Trophoblast cell (in vitro differentiated cells and primary cell): ENCODE measurements at places on chromosomes 2 and 18.

GRCh38 chr2:236175548-236176150 is 7.5 kb upstream of the GBX2 start:
- peak; percentile 80 for DNase-seq

- no peak for DNase-seq
Observed at GRCh38 chr2:85061896-85062295, 71.3 kb upstream of the TCF7L1 start.

DNA sequence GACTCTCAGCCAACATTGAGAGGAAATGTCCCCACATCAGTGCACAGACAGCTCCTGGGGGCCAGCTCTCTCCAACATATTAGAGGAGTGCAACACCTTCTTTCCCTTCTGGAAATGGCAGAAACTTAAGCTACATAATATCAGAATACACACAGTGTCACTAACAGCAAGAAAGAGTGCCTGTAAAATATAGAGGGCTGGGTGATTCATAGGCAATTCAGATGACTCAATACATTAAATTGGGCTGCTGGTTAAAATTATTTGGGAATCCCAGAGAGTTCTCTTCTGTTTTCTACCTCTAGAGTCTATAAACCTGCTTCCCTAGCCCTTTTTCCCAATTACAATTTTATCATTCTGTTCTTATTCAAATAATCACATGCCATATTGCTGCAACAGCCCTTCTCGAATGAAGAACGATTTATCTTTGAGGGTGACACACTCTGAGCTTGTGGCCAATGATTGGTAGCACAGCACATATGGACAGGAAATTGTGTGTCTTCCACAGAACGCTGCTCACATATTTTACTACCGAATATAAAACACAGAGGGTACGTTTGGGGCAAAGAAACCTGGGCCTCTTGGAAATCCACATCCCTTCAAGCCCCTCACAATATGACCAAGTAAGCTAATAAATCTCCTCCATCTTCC is 381.2 kb downstream of the MBD2 start:
- DNase-seq, result no peak

DNA sequence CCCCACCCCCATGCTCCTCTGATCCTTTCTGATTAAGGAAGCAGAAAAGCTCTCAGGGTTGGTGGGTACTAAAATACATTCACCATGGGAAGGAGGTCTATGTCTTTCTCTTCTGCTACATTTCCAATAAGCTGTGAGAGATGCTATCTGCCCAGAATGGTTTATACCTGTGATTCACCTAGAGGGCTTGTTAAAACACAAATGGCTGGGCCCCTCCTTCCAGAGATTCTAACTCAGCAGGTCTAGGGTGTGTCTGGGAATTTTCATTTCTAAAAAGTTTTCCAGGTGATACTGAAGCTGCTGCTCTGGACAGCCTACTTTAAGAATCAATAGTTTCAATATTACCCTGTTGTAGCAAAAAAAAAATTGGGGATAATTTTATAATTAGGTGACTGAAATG is 772.2 kb upstream of the ZEB2 start:
- DNase-seq, result no peak

DNA sequence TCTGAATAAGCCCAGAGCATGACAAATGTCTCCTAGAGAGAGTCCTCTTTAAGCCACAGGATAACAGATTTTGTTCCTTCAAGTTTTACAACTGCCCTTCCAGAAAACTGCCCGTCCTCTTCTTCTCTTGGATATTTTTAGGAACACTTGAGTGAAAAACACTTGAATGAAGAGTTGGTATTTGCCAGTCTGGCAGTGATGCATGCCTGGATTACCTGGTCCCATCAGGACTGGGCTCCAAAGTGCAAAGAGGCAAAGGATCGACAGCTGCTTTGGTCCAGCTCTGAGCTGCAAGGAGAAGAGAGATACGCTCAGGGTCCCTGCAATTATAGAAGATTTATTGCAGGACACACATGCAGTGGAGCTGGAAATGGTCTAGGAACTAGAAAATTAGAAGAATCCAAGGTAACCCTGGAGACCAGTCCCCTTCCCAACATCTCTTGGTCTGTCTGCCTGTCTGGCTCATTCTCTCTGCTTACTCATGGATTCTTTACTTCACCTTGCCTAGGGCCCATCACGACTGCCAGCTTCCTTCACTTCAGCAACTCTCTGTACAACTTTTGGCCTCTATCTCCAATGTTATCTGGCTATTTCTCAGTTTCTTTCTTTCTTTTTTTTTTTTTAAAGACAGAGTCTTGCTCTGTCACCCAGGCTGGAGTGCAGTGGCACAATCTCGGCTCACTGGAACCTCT is 112.1 kb upstream of the SIX2 start:
- DNase-seq, result no peak

DNA sequence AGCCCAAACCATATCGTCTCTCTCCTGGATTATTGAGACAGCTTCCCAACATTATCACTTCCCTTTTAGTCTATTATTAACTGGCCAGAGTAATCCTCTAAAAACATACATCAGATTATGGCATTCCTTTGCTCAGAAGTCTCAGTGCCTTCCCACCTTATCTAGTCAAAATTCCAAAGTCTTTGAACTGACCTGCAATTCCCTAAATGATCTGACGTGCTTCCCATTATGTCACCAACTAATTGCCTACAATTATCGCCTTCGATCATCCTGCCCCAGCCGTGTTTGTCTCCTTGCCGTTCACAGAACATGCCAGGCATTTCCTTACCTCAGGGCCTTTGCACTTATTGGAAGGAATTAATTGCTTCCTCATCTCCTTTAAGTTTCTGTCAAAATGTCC is 332.4 kb downstream of the IRS1 start:
- peak; percentile 29 for DNase-seq

- DNase-seq, result no peak
Observed at GRCh38 chr2:168354499-168354898, 101.6 kb upstream of the CERS6 start.

- DNase-seq, result no peak
Observed at GRCh38 chr2:233133239-233133638, 73.1 kb downstream of the INPP5D start.

DNA sequence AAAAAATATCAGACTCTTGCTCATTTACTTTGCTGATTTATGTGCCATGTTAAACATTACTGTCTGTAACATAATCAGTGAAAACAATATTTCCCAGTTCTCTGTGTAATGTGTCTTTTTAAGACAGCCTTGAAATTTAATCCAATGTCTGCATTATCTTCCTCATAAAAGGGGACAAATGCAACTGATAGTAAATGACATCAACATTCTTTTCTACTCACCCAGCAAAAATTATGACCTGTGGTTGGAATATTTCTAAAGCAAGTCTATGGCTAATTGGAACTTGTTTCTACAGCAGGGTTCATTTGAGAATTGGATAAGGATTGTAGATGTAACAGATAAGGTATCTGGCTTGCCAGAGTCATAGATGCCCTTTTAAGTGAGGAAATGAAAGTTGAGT is 34.8 kb downstream of the C1D start:
- no peak for DNase-seq

GRCh38 chr2:148067801-148068200 is 46.9 kb downstream of the MBD5 start:
- no peak for DNase-seq

DNA sequence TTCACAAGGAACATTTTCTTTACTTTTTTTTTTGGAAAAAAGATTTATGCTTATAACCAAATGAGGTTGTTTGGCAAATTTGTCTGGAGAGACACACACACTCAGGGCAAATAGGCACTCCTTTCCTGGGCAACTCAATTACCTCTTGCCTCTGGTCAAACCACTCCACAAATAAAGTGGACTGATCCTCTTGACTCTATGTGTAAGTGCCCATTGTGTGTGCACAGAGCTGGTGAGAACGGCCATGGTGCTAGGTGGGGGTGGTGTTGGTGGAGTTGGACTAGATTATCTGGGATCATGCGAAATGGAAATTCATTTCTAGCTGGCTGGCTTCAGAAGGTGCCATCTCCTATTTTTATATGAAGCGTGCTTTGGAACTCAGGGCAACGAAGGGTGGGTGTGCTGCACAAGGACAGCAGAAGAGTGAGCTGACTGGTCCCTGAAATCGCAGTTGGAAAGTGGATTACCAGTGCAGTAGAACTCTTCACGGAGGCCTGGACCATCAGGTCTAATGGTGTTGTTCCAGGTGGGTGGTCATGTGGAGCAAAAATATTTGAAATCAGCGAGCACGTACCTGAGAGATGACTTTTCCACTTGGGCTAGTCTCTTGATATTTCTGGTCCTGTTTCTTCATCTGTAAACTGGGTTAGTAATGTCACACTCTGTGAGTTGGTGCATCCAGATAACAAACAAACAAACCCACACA is 149.9 kb downstream of the RPIA start:
- no peak for DNase-seq

DNA sequence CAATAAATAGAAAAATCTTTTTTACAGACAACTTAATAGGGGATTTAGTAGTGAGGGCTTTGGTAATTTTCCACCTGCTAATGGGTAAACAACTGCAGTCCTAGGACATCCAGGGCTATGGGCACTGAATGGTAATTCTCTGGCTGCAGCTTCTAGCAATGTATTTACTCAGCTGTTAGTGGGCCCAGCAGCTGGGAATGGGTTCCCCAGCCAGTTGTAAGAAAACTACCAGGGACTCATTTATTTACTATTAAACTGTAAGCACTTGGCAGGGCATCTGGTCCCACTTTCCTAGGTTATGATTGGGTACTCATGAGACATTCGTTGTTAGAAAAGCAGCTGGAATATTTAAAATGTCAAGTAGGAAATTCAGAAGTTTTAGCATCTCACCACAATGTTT is 363.8 kb upstream of the TRIB2 start:
- no peak for DNase-seq

DNA sequence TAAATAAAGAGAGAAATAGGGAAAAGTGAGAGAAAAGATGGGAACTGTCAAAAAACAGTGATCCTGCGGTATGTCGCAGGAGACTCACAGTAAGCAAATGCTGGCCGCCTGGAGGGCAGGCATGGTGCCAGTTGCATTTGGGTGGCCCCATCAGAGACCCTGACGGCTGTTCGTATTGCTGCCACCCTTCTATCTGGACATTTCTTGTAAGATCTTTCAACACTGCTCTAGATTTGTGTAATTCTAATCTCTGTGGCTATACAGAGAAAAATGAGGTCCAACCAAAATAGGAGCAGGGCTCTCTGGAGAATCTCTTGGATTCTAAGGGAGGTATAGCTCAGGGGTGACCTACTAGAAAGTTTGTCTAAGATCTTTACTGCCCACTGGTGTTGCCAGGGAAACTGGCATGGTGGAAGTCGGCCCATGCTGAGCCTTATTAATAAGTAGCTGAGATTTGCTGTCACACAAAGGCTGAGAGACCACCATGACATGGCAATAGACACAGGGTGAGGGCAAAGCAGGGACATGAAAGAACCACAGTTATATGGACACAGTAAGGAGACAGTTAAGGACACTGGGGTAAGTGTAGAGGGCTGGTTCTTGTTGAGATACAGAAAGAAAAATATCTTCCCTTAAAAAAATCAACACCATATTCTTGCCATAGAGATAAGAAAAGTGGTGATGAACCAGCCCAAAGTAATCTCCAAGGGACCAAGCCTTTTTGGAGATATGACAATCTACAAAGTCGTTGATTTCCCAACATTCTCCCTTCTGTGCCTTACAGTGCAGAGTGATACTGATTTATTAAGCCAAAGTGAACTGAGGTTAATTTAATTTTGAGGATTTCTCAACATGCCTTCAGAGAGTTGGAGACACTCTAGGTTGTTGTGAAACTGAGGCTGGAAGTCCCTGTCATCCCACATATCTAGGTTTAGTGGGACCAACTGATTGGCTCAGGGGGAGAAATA is 26.4 kb upstream of the FZD7 start:
- DNase-seq, result no peak

DNA sequence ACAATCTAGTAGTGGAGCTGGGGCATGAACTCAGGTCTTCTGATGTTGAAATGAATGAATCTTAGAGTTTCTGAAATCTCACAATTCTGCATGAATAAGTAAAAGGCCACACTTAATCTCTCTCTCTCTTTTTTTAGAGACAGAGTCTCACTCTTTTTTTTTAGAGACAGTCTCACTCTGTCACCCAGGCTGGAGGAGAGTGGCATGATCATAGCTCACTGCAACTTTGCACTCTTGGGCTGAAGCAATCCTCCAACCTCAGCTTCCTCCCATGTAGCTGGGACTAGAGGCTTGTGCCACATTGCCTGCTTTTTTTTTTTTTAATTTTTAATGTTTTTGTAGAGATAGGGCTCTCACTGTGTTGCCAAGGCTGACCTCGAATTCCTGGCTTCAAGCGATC is 68.9 kb upstream of the THOC1 start:
- DNase-seq, result no peak

- DNase-seq, result no peak
Observed at GRCh38 chr18:3540805-3541548, 91.0 kb downstream of the TGIF1 start.

- DNase-seq, result no peak
Observed at GRCh38 chr2:84931384-84931821, 25.9 kb downstream of the TMSB10 start.

DNA sequence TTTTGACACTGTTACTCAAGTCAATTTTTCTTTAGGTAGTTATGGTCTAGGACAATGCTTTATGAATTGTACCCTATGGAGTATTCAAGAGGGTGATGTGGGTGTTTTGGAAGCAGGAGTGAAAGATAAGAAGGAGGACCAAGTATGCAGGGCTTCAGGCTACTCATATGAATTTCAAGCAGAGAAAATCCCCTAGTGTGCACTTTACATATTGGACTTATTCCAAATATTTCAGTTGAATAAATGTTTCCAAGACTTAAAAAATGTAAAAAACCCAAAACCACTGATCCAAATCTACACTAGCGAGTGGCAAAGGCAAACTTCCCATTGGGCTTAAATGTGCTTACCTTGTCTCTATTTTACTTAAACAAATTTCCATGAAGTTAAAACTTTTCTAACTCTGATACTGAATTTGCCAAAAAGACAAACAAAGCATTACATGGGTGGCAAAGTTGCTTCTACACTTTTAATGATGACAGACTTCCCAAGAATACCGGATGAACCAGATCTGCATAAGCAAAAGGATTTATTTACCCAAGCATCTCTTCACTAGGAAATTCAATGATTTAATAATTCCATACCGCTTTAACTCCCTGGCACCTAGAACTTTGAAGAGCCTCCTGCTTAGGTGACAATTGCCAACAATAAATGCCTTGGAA is 1233.5 kb upstream of the NXPH2 start:
- DNase-seq, result no peak

DNA sequence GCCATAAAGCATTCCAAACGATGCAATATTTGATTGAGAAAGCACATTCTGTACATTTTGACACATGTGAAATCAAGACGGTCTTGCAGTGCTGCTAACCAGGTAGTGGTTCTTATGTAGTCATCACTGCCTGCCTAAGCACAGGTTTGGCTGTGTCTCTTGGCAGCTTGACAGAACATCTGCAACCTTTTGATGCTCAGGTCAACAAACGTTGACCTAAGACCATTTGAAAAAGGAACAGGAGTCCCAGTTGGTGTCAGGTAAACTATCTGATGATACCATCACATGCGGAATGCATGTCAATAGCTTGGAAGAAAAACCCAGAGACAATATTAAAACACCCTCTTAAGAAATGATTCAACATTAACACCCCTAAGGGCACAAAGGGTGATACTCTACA is 80.7 kb downstream of the L3MBTL4 start:
- DNase-seq, result no peak
